ENCODE measurements at places on chromosomes 1 and 21. TPM values are rescaled to one million over a fixed set of nuclear protein-coding genes. Genes with fewer than 3 reads are reported as not detected.
A peak's percentile ranks its signal among the peaks of the same experiment; 100 is the strongest.

- no peak for DNase-seq
Observed at GRCh38 chr1:50476800-50477199, 53.6 kb upstream of the DMRTA2 start.

GRCh38 chr21:35179990-35180540, 131.0 kb upstream of the RUNX1 start:
- no peak for DNase-seq

- peak; percentile 66 for DNase-seq
Observed at GRCh38 chr21:16587141-16587581, 857.4 kb downstream of the USP25 start.

- no peak for DNase-seq
Observed at GRCh38 chr1:41447995-41448770, 36.3 kb downstream of the EDN2 start.

- DNase-seq: no peak
Observed at GRCh38 chr21:43302062-43302700, 124.8 kb downstream of the SIK1 start.

DNA sequence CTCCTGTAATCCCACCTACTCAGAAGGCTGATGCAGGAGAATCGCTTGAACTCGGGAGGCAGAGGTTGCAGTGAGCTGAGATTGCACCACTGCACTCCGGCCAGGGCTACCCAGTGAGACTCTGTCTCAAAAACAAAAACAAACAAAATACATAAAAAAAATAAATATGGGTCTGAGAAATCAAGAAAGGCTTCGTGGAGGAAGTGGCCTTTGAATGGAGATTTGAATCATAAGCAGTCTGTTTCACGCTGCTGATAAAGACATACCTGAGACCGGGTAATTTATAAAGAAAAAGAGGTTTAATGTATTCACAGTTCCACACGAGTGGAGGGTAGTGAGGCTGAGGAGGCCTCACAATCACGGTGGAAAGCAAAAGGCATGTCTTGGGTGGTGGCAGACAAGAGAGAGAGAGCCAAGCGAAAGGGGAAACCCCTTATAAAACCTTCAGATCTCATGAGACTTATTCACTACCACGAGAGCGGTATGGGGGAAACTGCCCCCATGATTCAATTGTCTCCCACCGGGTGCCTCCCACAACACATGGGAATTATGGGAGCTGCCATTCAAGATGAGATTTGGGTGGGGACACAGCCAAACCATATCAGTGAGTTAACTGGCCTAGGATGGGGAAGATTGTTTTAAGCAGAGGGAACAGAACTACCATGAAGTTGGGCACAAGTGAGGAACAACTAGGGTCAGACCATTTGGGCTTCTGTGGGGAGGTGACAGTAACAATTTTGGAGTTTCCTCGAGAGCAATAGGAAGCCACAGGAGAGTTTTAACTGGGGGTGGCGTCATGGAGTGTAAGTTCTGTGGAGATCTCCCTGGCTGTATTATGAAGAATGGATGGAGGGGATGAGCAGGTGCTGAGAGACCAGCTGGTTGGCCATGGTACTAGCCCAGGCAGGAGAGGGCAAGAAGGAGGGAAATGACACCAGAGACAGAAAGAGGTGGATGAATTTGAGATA, 22.2 kb upstream of the WNT4 start:
- no peak for DNase-seq

DNA sequence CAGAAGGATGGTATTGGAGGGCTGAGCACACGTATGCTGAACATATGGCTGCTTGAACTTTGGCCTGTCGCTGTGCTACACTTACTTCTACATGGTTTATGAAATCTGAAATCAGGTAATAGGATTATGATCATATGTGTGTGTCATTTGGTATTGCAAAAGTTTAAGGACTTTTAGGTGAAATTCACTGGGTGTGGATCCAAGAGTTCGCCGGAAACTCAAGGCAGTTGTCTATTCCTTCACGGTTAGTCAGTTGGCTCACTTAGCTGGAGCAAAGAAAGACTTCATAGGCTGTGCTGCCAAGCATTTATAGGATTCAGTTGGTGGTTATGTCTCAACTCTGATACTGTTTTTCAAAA, 927 bp downstream of the UAP1 start:
- peak; percentile 58 for DNase-seq

GRCh38 chr1:94522304-94522703, 19.3 kb downstream of the F3 start:
- DNase-seq: peak; percentile 13

DNA sequence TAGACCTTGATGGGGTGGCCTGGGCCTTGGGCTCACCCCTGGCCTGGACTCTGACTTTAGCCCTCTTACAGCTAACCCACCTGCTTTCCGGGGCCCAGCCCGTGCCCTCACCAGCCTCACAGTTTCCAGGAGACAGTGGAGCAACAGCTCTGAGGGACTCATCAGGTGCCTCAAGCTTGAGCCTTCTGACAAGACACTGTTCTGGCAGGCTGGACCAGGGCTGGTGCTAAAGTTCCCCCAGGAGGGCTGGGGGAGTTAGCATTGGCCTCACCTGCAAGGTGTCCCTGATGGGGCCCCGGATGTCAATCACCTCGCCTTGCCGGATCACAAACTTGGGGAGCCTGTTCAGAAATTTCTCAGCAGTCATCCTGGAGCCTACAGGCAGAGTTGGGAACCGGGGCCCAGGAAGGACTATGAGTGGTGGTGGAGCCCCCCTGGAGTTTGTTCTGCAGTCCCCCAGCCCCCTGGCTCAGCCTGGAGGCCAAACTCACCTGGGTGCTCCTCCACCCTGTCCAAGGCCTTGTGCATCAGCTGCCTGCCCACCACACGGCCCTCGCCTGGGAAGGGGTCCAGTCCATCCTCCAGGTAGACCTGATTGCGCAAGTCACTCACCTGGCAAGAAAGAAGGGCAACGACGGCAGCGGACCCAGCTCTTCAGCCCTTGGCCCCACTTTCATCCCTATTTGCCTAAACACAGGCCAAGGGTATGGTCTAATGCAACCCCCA, 4.1 kb downstream of the SH3BGRL3 start:
- no peak for DNase-seq

DNA sequence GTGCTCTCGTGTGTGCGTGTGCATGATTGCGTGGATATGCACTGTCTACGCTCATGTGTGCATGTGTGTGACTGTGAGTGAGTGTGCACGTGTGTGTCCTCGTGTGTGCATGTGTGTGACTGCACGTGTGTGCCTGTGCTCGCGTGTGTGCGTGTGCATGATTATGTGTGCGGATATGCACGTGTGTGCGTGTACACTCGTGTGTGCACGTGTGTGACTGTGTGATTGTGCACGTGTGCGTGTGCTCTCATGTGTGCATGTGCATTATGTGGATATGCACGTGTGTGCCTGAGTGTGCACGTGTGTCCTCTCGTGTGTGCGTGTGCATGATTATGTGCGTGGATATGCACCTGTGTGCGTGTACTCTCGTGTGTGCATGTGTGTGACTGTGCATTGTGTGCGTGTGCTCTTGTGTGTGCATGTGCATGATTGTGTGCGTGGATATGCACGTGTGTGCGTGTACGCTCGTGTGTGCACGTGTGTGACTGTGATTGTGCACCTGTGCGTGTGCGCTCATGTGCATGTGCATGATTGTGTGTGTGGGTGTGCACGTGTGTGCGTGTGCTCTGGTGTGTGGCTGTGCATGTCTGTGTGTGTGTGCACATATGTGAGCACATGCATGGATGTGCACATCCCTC, 2.2 kb downstream of the MMEL1 start:
- no peak for DNase-seq

DNA sequence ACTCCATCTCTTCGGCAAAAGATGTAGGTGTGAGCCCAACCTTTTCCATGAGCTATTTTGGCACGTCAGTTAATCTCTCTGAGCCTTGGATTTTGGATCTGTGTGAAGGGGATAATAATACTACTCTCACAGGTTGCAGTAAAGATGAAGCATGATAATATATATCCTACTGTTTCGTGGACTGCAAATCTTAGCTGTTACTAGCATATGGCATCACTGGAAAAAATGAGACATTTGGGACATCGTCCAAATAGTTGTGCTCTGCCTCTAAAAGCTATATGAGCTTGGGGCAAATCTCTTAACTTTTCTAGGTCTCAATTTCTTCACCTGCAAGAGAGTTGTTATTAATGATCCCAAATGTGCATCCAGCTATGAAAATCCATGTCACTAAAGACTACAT, 147.4 kb upstream of the ZRANB2 start:
- no peak for DNase-seq

DNA sequence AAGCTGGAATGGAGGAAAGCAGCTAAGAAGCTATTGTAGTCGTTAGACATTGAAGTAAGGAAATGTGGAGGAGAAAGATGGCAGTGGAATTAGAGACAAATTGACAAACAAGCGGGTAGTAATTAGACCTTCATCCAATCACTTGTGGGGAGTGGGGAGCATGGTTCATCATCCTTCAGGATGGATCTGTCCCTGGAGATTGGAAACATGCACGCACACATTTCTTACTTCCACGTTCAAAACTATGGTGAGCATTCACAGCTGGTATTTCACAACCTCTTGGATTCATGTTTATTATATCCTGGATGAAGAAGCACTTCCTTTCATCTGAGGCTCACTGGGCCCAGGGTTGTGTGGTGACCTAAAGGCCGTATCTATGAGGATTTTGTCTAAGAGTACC, 188.1 kb downstream of the ST6GALNAC3 start:
- no peak for DNase-seq

- DNase-seq: no peak
Observed at GRCh38 chr1:21318714-21319159, 28.5 kb upstream of the ECE1 start.

The KLHDC9 gene
- total RNA-seq: 23.8 TPM

The HDGF gene
- total RNA-seq: 463 TPM

The SYTL1 gene
- 39.3 TPM for total RNA-seq

The HTR6 gene
- total RNA-seq: not detected

The CELA3B gene
- not detected for total RNA-seq

The ATXN7L2 gene
- 2.8 TPM for total RNA-seq
